ENCODE measurements at places on chromosomes 16 and 17. TPM values are rescaled to one million over a fixed set of nuclear protein-coding genes. Genes with fewer than 3 reads are reported as not detected.

Gene LDHD
- total RNA-seq, result 5.5 TPM

Gene CNP
- 50.2 TPM for total RNA-seq

Gene NACA2
- total RNA-seq, result not detected

Gene BCL6B
- total RNA-seq, result 16.4 TPM

Gene AP1G1
- total RNA-seq, result 87.7 TPM

Measured in aorta (tissue), 5 donors.